ENCODE measurements at places on chromosomes 4 and X. TPM values are rescaled to one million over a fixed set of nuclear protein-coding genes. Genes with fewer than 3 reads are reported as not detected.

GLOD5 gene
- not detected for total RNA-seq

SLC4A4 gene
- total RNA-seq: 0.17 TPM

VEGFD gene
- 0.17 TPM for total RNA-seq

SSX1 gene
- total RNA-seq: not detected

TAF7L gene
- not detected for total RNA-seq

GYG2 gene
- total RNA-seq: 0.68 TPM

ALB gene
- 0.19 TPM for total RNA-seq

PSAPL1 gene
- total RNA-seq: not detected

CT55 gene
- not detected for total RNA-seq

PAGE4 gene
- total RNA-seq: not detected

UGT2A1 gene
- total RNA-seq: 0.05 TPM

GC gene
- not detected for total RNA-seq

GPRASP1 gene
- total RNA-seq: 2.6 TPM

HMGB3 gene
- 35.9 TPM for total RNA-seq

ACE2 gene
- total RNA-seq: under 0.01 TPM

IQCM gene
- total RNA-seq: not detected

GIMD1 gene
- total RNA-seq: not detected
